Effector CD8-positive, alpha-beta T cell (primary cell): ENCODE measurements at places on chromosomes 2 and 18.

GRCh38 chr2:184041077-184041476 is 557.3 kb upstream of the ZNF804A start:
- no peak for DNase-seq

- DNase-seq: no peak
Observed at GRCh38 chr2:79001285-79001684, 24.2 kb upstream of the REG3G start.

- no peak for DNase-seq
Observed at GRCh38 chr18:78980279-78980771, 707 bp downstream of the SALL3 start.

- DNase-seq: no peak
Observed at GRCh38 chr2:181308766-181309515, 148.2 kb upstream of the ITGA4 start.

DNA sequence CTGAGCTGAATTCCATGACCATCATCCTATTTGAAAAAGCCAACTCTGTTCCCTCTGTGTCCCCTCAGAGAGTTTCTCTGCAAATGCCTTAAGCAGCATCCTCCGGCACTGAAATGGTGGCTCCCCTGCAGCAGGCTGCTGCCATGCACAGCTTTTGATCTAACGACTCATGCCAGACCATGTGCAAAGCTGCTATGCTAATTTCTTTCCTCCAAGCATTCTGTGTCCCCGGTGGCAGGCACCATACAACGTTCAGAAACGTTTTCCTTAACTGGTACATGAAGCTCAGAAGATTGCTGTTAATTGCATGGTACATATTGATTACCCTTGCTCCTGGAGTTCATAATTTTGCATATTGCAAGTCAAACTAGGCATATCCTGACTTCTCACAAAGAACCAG is 336.8 kb downstream of the RBM43 start:
- no peak for DNase-seq

DNA sequence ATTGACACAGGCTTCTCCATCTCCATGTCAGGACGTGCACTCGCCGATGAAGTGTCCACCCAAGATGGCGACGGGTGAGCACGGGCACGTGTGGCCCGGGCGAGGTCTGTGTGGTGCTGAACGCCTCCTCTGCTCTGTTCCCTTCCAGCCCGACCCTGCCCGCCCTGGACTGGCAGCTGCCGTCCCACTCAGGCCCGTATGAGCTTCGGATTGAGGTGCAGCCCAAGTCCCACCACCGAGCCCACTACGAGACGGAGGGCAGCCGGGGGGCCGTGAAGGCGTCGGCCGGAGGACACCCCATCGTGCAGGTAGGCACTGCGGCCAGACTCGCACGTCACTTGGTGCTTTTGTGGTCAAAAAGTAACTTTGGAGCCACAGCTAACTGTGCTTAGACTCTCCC is 37.7 kb downstream of the NFATC1 start:
- no peak for DNase-seq

DNA sequence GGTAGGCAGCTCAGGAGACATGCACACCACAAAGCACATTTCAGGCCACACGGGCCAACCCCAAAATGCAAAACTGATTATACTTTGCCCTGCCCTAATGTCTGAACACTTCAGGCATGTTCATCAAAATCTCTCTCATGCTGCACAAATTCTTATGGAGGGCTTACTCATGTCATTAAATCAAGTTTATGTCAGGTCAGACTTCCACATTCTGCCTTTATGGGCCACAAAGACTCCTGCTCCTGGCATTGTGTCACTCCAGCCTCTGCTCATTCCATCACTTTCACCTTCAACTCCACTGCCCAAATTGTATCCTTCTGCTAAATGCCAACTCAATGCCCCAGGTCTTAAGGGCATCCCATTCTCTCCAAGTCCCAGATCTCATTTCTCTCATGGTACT is 9.2 kb downstream of the UXS1 start:
- no peak for DNase-seq

DNA sequence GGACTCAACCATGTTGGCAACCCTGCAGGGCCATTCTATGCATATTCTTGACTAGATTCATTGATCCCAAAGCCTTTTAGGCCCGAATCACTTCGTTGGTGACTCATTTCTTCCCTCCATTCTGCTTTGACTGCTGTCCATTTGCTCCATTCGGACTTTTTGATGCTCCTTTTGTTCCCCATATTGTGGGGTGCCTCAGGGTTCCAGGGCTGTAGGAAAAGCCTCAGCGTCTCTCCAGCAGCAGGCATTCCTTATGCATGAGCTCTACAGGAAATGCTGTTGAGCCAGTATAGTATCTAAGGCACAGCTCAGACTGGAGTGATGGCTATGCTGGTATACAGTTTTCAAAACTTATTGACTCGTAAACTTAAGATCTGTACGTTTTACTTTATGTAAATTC is 292.6 kb downstream of the PRKCE start:
- no peak for DNase-seq

GRCh38 chr2:97969081-97970067 is 26.4 kb downstream of the TMEM131 start:
- DNase-seq: no peak

- no peak for DNase-seq
Observed at GRCh38 chr2:216107760-216108159, 1.4 kb upstream of the XRCC5 start.

GRCh38 chr2:137838255-137839092 is 125.8 kb upstream of the HNMT start:
- no peak for DNase-seq

GRCh38 chr2:194465641-194466040 is 1191.4 kb upstream of the SLC39A10 start:
- DNase-seq: no peak

- peak; percentile 25 for DNase-seq
Observed at GRCh38 chr2:237154082-237154638, 68.5 kb downstream of the COPS8 start.

DNA sequence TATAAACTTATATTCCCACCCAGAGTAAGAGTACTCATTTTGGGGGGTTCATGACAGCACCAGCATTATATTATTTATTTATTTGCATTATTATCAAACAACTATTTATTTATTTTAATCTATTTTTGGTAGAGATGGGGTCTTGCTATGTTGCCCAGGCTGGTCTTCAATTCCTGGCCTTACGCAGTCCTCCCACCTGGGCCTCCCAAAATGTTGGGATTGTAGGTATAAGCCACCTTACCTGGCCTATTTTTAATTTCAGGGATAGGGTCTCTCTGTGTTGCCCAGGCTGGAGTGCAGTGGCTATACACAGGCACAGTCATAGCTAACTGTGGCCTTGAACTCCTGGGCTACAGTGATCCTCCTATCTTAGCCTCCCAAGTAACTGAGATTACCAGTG is 30.7 kb downstream of the GEMIN6 start:
- no peak for DNase-seq

GRCh38 chr2:231521-232185 is 32.2 kb downstream of the SH3YL1 start:
- no peak for DNase-seq

- no peak for DNase-seq
Observed at GRCh38 chr2:238596571-238597551, 170.1 kb downstream of the ASB1 start.

GRCh38 chr2:240249423-240250149 is 109.1 kb upstream of the OTOS start:
- DNase-seq: no peak

DNA sequence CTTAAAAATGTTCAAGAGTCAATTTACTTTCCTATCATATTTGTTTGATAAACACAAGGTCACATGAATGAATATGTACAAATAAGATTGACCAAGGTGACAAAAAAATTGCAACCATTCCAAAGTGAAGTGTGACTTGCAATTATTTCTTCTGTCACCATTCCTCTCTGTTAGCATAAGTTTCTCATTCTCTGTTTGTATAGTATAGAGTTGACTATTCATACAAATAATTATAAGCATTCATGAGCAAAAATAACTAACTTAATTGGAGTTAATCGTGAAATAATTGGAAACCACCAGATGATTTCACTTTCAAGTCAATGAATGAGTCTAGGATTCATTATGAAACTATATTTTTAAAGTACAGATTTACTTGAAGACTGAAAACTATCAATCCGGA is 42.1 kb downstream of the PGAP1 start:
- no peak for DNase-seq

- DNase-seq: no peak
Observed at GRCh38 chr18:57447154-57447621, 12.0 kb downstream of the ONECUT2 start.

- no peak for DNase-seq
Observed at GRCh38 chr2:233288663-233289062, 19.0 kb upstream of the SAG start.

DNA sequence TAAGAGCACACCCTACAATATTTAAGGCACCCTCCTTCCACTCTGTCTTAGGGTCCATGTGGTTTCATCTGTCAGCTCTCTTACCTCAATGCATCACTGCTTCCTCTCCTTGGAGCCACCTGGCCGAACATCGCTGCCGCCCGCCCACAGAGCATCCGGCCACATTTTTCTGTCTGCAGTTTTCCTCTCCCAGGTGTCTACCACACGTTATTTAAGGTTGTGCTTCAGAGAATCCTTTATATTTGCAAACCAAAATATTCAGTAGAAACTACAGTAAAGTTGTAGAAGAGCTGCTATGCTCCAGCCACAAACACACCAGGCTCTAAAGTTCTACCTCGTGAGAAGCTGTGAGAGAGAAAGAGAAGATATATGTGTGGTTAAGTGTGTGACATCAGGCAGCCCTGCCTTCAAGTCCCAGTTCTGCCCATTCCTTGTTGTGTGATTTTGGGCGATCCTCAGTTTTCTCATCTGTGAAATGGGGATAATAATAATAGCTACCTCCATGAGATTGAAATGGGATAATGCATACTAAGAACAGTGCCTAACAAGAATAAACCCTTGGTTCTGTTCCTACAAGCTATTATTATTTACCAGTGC is 4.9 kb upstream of the STK17B start:
- DNase-seq: peak; percentile 64

DNA sequence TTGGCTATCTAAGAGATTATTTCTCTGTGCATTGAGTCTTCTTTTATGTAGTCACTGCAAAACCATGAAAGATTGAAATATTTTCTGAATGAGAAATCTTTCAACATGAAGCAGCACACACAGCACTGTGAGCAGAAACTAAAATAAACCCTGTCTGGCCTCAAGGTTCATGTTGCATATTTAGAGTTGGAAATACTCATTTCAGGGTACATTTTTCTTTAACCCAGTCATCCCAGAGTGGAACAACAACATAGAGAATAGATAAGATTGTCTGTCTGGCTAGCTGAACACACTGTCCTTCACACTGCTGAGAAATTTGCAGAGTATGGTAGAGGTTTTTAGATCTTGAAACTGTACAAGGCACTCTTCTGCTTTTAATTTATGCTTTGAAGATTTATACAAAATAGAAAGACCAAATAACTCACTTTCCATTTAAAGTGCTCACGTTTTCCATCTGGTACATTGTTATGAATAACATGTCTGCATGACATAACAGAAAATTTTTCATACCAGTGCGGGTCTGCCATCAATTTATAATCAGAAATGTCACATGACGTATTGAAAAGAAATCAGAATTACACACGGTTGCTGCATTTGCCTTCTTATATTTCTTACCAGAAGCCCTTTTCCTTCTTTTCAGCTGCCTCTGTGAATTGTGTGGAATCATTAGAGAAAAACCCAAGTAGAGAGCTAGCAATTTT is 25.0 kb upstream of the FN1 start:
- DNase-seq: no peak

GRCh38 chr18:41599466-41599865 is 355.6 kb upstream of the PIK3C3 start:
- DNase-seq: no peak

DNA sequence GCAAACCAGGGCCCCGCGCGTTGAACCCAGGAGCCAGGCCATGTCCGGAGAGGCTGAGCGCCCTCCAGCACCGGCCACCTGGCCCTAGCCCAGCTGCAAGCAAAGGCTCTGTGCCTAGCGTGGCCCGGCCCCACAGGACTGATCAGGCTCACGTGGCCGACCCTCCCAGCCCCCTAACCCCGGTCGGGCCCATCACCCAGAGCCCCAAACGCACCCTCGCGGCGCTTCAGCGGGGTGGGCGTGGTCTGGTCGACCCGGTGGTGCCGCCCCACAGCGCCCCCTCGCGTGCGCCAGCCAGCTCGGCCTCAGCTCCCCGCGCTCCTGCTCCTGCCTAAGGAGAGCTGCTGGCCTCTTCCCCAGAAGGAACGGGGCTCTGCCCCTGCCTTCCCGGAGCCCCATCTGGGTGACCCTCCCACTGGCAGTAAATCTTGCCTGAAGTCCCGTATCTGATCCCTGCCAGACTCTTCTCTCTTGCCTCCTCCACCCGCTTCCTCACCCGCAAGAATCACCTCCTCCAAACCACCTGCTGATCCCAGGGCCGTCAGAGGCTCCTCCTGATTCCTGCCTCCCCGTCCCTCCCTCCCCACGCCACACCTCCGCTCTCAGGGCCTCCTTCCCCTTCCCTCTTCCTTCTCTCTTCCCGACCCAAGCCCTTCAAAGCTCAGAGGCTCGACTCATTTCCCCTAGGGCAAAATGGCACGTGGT is 12.3 kb upstream of the TEX51 start:
- peak; percentile 6 for DNase-seq

DNA sequence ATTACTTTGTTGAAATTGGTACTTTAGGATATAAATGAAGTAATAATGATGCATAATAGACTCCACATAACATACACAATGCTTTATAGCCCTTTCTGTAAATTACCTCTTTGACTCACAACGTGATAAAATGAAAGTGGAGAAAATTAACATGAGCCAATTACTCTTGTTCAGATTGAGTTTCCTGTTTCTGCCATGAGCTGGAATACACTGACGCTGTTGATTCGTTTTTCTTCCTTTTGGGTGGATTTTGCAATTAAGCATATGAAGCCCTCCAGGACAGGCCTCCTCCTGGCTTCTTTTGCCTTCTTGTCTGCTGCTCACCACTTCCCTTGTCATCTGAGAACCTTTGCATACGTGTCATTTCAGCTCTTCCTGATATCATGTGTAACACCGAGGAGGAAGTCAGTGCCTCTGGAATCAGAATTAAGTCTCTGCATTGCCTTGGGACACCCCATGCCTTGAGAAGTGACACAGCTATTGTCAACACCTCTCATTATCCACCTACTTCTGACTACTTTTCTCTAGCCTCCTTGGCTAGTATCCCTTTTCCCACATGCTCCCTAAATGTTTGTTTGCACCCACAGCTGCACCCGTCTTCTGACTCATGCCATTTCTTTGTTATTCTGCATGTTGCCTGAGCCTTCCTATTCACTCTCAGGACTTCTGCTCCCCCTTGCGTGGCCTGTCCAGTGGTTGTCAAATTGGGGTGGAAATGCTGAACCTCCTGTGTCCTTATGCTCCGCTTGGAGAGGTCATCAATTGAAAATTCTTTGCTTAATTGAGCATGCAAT is 134.1 kb downstream of the FMNL2 start:
- DNase-seq: no peak

GRCh38 chr2:10297191-10297830 is 5.4 kb upstream of the HPCAL1 start:
- DNase-seq: no peak

GRCh38 chr18:33873112-33873511 is 295.1 kb downstream of the ASXL3 start:
- no peak for DNase-seq
